ENCODE measurements at places on chromosomes 5 and 9.

GRCh38 chr5:108303086-108303485 is 78.8 kb downstream of the FBXL17 start:
- no peak for DNase-seq

- DNase-seq: no peak
These were observed 87.1 kb upstream of the CKMT2 start for GRCh38 chr5:81146031-81146430.

GRCh38 chr5:149488645-149489306 is 62.5 kb downstream of the CSNK1A1 start:
- no peak for DNase-seq

GRCh38 chr5:167029488-167029887 is 1262.0 kb upstream of the WWC1 start:
- no peak for DNase-seq

DNA sequence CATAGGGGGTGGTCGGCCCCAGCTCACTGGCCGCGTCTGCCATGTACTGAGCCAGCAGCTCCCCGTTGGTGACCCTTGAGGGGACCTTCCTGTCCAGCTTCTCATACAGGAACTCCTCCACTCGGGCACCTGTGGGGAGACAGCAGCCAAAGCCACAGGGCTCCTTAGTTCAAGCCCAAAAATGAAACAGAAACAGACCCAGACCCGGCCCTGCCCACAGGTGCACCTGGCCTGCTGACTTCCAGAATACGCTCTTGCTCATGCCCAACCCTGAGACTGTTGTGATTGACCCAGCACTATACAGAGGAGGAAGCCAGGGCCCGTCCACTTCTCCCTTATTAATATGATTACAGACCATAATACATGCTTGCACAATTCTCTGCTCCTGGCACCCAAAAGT is 7.0 kb downstream of the SH3GLB2 start:
- DNase-seq: no peak

- DNase-seq: no peak
These were observed 7.8 kb downstream of the ATP10B start for GRCh38 chr5:160844177-160844576.

DNA sequence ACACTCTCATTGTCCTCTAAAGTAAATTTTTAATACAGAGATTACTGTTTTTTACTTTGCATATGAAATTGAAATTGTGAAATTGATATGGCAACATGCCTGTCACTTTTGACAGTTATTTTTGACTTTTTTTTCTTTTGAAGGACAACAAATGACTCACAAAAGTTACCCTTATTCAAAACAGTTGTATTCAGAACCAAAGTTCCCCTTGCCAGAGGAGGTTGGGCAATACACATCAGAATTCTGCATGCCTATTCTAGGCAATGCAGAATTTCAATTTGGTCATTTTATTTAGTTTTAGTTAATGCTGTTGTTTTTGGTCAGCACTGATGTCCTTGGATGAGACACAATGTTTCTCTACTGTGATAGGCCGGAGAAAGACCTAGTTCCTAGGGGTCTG is 299.1 kb upstream of the PRR16 start:
- DNase-seq: no peak

DNA sequence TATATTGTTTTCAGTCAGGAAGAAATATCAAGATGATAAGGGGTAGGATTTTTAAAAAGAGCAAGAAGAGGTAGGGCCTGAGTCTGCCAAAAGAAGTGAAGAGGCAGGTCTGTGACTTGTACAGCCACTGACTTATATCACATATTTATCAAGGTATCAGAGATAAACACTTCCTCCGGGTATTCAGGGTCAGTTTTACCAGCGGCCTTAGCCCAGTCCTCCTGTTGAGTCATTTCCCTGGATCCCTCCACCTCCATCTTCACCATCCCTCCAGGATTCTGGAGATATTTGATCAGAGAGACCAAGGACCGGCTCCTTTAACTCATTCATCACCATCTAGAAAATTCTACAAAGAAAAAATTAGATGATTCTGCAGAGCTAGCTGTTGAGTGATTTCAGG is 375.7 kb upstream of the TUSC1 start:
- no peak for DNase-seq

- DNase-seq: no peak
These were observed 5.1 kb upstream of the PHYKPL start for GRCh38 chr5:178237431-178238312.

- DNase-seq: no peak
These were observed 75.5 kb upstream of the ELL2 start for GRCh38 chr5:96037128-96037527.

DNA sequence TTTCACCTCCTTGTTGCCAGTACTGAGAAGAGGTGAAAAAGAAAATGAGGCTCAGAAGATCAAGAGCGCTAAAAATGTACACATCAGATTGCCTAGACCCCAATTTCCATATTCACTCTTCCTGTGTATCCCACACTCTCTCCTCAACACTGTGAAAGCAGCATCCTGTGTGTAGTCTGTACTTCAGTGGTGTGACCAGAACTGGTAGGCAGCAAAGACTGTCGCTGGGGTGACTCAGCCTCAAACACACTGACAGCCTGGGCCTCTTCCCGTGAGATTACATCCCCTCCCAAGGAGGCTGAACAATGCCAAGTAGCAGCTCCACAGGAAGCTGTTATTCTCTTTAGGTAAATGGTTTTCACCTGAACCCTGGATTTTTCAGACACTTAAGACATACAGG is 135.5 kb downstream of the CCDC192 start:
- no peak for DNase-seq

DNA sequence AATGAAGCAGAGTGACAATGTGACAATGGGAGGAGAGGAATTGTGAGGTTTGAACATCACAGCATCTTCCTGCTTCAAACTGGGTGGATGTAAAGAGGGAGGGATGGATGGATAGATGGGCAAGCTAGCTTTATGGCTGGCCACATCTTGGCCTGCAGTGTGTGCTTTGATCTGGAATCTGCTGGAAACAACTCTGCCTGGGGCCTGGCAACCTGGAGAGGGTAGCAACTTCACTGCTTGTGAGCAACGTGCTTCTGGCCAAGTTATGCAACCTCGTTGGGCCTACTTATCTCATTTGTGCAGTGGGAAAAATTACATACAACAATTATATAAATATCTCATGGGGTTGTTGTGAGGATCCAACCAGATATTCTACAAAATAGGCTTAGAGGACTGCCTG is 5.3 kb downstream of the IL9 start:
- no peak for DNase-seq

- DNase-seq: no peak
These were observed 339.7 kb upstream of the CLINT1 start for GRCh38 chr5:158198636-158199035.

- no peak for DNase-seq
These were observed 18.7 kb downstream of the ECM2 start for GRCh38 chr9:92517046-92517445.

GRCh38 chr5:146758938-146759337 is 119.6 kb downstream of the PPP2R2B start:
- no peak for DNase-seq
